ENCODE measurements at places on chromosomes 16 and 17.

- no peak for DNase-seq
Measured at GRCh38 chr17:47193931-47194511, 4.9 kb upstream of the CDC27 start.

- DNase-seq: peak; percentile 51
Measured at GRCh38 chr16:88812513-88813268, 963 bp upstream of the APRT start.

GRCh38 chr17:82013772-82014321, 8.8 kb downstream of the CENPX start:
- no peak for DNase-seq

DNA sequence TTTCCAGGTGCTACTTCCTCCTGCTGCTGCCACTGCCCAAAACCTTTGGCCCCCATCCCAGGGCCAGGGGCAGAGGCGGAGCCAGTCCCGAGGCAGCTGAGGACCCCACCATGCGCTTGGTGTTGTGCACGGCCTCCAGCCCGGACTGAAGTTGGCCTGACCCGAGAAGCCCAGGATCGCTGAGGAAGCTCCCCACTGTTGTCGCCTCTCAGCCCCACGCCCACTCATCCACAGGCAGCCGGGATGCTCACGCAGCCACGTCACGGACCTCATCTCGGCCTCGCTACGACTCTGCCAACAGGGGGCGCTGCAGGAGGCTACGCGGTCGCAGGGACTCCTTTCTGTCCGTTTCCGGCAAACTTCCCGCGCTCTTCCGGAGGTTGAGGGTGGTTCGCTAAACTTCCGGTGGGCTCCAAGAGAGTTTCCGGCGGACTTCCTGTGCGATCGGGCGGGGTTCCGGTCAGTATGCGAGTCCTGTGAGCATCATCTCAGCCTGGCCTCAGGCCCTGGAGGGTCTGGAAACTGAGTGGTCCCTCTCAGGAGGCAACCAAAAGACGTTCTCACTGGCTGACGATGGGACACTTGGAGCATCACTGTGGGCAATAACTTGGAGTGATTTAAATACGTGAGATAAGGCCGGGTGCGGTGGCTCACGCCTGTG, 12.4 kb downstream of the ZG16B start:
- peak; percentile 40 for DNase-seq

DNA sequence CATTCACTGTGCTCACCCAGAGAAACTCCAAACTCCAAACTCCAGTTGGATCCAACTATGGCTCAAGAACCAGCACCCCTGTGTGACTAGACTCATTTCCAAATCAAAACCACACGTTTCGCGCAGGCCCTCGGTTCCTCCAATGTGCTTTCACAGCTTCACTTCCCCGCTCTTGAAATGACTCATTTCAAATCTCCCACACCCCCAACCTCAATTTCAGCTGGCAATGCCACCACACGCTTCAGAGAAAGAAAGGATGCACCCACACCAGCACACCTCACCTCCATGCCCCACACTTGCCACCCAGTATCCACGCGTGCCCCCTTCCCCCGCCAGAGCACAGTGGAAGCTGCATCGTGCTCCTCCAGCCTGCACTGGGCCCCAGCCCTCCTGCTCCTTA, 9.0 kb downstream of the TMEM92 start:
- no peak for DNase-seq

DNA sequence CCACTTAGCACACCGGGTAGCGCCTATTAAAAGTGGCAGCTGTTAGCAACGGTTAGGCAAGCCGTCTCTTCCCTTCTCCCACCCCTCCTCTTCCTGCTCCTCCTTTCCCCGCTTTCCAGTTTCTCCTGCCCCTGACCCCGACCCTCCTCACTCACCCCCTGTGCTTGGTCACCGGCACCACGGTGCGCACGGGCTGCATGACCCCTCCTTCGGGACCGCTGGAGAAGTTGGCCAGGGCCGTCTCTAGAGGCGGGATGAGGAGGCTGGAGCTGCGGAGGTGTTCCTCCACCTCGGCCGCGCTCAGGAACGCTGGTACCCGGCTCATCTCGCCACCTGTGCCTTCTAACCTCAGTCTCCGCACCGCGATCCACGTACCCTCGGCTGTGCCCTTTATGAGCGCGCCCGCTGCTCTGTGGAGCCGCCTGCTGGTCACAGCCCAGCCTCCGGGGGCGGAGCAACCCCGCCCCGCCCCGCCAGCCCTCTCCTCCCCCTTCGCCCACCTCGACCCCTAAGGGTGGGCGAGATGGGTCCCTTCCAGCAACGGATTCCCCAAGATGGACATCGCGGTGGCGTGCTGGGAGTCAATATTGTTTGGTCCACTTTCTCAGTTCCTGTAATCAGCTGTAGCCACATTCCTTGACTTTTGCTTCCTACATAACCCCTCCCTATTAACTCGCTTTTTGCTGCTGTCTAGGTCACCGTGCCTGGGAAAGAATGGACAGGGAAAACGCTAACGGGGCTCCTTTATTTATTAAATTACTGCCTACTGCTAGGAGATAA, at the start of gene CRYM:
Gene CRYM, minus strand, starts transcription at position 364 of the 780 bp plus-strand sequence. Its CDS starts 39 bp downstream, at position 325.
- DNase-seq: peak; percentile 40

DNA sequence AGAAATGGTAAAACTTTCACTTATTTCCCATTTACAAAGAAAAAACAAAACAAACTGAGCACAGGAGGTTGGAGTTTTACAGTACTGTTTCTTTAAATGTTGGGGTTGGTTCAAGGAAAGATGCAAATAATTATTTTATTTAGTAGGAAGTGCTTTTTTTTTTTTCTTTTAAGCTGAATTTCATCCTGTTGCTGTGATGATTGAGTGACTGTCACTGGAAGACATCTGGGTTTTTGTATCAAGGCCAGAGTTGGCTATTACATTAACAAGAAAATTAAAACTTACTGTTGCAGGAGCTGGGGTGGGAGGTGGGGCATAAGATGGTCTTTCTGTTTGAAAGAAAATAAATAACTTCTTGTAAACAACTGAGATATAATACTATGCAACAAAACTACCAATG, 2.3 kb downstream of the SMARCE1 start:
- no peak for DNase-seq

DNA sequence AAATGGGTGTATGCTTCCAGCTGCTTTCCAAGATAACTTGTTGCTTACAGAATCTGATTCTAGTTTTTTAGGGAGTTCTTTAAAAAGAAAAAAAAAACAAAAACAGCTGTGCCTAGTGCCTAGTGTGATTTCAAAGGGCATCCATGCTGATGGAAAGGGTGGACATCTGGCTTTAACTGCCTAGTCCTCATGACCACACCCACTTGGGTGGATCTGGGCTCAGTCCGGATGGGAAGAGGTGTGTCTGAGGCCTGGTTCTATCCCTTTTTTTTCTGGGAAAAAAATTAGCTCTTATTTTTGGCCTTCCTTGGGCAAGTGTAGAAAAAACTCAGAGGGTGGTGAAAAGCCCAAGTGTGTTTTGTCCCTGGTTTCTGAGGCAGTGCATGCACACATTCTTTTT, 132.3 kb upstream of the CDH11 start:
- no peak for DNase-seq

GRCh38 chr16:11084876-11085485, 140.6 kb downstream of the CLEC16A start:
- no peak for DNase-seq

DNA sequence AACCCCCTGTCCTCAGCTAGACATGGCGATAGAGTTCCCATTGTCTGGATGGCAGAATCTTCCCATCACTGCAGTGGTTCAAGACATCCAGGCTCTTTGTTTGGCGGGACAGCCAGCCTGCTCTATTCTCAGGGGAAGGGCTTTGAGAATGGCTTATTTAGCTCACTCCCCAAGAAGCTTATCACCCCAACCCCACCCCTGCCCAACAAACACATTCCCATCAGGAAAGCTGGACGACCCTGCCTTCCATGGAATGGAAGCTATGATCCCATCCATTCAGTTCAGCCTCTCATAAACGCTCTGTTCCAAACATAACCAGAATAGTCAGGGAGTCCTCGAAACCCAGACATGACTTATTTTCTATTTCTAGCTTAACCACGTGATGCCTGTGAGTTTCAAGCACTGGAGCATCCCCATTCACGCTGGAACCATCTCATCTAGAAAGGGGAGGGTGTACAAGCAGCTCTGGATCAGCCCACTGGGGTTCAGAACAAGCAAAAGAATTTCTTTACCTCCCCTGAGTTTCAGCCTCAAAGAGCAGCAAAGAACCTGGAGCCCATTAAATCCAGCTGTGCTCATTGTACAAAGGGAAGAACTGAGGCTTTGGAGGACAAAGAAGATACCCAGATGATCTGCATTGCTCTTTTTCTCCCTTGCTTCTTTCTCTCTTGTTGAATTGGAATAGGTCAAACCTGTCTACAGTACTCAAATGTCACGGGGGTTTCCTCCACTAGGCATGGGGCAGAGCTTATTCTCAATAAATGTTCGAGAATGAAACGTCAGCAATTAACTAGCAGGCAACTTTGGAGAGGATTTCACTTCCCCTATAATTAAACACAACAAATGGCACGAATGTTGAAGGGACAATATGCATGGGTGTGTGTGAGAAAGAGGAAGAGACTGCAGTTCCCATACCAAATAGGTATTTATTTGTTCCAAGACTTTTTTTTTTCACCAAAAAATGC, 93.1 kb downstream of the XYLT1 start:
- DNase-seq: no peak

- peak; percentile 3 for DNase-seq
Measured at GRCh38 chr16:13453938-13454553, 465.9 kb upstream of the ERCC4 start.

DNA sequence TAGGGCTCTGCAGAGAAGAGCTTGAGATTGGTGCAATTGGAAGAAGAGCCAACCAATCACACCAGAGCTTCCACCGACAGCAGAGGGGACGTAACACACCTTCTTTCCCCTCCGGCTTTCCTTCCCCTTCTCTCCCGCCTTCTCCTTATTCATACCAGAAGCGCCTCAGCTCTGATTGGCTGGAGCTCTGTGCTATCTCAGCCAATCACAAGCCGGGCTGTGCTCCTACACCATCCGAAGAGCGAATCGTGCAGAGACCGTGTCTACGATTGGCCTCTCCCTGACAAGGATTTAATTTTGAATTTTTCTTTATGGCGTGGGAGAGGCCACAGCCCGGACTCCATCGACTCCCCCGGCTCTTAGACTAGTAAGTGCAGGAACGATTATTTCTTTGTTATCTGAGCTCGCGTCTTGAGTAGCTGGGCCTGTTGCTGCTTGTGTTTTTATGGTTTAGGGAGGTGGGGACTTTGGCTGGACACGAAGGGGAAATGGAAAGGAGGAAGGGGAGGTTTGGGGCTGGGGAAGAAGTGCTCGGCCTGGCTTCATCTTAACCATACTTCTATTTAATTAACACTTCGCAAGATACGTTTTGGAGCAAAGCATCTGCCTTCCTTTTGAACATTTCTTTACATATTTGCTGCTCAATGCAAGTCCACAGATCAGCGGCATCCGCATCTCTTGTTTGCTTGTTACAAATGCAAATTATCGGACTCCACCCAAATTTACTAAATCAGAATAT, at the start of gene PRR11:
Gene PRR11, plus strand, starts transcription at position 308 of the 739 bp plus-strand sequence. CDS start 14,007 bp downstream, outside the sequence.
- DNase-seq: peak; percentile 99

- no peak for DNase-seq
Measured at GRCh38 chr17:80471922-80472321, 4.5 kb downstream of the NPTX1 start.

- no peak for DNase-seq
Measured at GRCh38 chr16:11016524-11016988, 72.2 kb downstream of the CLEC16A start.

DNA sequence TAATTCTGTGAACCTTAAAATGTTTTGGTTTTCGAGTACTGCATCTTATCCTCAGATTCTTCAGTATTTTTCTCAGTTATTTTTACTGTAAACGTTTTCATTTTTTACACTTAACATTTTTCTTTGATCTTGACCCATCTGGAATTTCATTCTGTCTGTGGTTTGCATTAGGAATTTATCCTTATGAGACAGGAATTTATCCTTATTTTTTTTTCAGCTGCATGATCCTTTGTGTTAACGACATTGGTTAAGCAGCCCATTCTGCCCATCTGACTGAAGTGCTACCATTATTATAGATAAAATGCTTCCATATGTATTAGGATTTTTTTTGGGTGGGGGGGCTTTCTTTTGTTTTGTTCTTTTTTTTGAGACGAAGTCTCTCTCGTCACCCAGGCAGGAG, 41.0 kb downstream of the SNX29 start:
- DNase-seq: no peak

- DNase-seq: no peak
Measured at GRCh38 chr17:12431188-12431587, 234.5 kb upstream of the MYOCD start.

GRCh38 chr16:53220585-53220984, 165.8 kb downstream of the CHD9 start:
- peak; percentile 43 for DNase-seq

DNA sequence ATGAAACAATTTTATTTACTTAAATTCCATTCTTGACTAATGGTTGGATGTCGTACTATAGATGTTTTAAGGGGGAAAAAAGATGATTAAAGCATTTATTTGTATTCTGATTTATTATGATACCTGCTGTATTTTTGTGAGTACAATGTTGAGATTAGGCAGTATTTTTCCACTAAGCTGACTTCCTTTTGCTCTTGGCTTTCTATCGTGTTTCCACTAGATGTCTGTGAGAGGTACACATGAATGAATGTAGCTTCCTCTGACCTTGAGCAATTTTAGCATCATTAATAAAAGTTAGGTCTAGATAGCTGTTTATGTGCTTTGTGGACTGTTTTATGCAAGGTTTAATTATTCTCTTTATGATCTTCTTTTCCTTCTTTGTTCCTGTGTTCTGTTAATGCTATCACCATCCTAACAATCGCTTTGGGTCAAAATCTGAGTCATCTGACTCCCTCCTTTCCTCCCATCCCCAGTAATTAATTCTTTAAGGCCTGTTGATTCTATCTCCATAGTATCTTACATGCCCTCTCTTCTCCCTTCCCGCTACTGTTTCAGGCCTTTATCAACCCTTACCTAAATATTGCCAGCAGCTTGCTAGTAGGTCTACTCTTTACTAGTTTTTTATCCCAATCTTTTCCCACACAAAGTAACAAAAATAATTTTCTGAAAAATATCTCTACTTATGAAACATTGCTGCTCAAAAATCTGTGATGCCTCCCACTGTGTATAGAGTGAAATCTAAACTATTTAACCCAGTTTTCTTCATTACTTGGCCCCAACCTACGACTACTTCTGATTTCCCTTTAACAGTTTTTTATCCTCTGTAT, 76.0 kb downstream of the VMP1 start:
- DNase-seq: no peak

- DNase-seq: no peak
Measured at GRCh38 chr16:65967376-65967775, 399.1 kb upstream of the CDH5 start.

DNA sequence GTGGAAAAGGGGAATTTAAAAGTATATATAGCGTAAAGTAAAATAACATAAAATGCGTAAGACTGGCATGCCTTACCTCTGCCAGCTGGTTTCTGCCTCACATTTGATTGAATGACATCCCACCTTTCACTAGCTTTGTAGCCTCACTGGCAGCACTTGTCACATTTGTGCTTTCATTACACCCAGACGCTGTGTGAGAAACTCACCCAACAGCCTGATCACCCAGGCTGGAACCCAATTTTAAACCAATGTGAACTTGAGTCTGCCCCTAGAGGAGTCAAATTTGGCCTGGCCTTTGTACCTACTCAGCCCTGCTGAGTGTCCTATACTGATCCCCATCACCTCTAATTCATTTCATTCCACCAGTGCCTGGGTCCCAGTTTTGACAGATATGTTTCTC, 4.8 kb upstream of the THUMPD1 start:
- no peak for DNase-seq

Measured in hematopoietic multipotent progenitor cell treated with erythropoietin and hydrocortisone succinate and interleukin-3 and kit ligand, for 15 days (in vitro differentiated cells).